ENCODE measurements at places on chromosomes 3 and 15.

DNA sequence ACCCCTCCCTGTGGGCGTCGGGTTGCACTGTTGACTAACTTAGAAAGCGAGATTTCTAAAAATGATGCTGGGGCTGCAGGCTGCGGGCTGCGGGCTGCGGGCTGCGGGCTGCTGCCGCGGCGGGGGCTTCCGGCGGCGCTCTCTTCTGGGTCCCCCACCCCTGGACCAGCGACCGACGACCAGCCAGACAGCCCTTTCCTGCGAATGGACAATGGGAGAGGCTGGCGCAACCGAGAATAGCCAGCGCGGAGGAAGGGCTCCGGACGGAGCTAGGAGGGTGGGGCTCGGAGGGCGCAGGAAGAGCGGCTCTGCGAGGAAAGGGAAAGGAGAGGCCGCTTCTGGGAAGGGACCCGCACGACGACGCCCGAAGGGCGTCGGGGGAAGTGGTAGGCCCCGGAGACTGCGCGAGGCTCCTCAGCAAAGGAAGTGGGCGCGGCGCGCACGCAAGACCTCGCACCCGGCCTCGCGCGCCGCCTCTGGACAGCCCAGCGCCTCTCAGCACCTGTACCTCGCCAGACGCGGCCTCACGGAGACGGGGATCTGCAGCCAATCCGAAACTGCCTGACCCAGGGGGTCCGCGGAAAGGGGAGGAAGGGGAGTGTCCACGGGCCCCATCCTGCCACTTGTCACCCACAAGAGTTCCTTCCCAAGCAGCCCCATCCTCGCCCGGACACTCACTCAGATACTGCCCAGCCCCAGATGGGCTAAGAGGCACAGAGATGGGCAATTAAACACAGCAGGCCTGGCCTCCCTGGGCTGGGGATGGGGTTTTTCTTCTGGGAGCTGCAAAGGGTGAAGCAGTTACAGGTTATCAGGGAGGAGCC lies 70.7 kb downstream of the SLC12A8 start:
- DNase-seq, result peak; percentile 57

- DNase-seq, result peak; percentile 44
These were observed 4.4 kb upstream of the ATOSA start for GRCh38 chr15:52683580-52683979.

DNA sequence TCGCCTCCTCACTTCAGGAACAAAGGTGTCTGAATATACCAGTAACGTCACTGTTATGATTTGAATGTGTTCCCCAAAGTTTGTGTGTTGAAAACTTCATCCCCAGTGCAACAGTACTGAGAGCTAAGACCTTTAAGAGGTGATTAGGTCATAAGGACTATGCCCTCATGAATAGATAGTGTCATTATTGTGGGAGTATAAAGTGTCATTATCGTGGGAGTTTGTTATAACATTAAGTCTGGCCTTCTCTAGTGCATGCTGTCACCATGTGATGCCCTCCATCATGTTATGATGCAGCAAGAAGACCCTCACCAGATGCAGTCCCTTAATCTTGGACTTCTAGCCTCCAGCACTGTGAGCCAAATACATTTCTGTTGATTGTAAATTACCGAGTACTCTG lies 53.7 kb upstream of the TLE3 start:
- DNase-seq, result no peak

DNA sequence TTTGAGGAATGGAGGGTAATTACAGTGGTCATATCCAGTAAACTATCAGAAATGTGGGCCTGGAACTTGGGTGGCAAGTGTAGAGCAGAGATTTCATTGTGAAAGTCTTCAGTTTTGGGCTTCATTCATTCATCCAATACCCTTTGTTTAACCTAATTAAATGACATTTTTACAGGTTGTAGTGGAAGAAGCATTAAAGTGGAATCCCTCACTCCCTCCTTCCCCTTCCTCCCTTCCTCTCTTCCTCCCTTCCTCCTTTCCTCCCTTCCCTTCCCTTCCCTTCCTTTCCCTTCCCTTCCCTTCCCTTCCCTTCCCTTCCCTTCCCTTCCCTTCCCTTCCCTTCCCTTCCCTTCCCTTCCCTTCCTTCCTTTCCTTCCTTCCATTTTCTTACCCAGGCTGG lies 219.3 kb downstream of the PDCD6IP start:
- no peak for DNase-seq

DNA sequence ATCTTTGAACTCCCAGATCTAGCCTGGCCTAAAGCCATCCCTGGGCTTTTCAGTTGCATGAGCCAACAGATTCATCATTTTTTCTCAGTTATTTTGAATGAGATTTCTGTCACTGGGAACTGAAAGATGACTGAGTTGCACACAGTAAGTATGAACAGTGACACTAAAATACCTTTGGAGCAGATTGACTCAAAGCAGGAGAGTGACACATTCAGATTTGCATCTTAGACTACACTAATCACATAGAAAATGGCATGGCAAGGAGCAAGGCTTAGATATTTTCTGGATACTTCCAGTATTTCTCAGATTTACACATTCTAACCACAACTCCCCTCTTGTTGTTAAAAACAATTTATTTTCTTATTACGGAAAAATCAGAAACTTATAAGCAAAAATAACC lies 32.8 kb downstream of the SEC62 start:
- DNase-seq, result peak; percentile 9

DNA sequence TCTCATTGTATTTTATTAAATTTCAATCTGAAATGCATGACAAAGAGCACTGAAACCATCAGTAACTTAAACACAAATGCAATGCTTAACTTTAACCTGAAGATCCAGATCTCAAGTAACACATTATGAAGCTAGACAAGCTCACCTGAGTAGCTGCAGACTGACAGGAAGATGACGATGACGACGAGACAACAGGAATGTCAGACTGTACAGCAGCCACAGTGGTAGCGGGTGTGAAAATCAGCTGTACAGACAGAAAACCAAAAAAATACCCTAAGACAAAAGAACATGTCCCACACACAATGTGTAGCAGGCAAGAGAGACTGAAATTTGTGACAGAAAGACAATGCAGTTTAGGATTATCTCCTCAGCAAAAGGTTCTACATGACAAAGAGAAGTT lies 36.3 kb downstream of the PHC3 start:
- no peak for DNase-seq

DNA sequence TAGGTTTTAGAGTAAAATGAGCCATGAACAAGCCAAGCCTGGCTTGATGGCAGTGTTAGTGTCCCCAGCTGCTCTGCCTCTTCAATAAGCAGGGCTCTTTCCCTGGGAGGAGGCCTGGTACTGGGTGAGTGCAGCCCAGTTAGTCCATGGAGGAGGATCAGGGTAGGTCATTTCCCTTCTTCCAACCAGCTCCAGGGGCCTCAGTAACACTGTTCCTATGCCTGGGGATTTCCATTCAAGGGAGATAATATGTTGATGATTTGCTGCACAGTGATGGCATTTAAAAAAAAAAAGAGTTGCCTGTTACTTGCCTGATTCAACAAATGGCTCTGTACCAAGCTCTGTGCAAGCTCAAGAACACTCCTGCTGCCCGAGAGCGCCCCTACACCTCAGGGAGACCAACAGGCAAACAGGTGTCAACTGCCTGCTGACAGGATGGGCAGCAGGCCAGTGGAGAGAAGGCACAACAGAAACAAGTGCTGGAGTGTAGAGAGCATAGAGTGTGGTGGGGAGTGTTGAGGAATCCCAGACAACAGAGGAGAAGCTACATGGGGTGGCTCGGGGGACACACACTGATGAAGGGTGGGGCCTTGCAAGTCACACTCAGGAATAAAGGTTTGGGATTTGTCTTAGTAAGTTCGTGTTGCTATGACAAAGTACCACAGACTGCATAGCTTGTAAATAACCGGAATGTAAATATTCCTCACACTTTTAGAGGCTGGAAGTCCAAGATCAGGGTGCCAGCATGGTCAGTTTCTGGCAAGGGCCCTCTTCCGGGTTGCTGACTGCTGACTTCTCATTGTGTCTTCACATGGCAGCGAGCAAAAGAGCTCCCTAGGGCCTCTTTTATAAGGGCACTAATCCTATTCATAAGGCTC lies 78.6 kb upstream of the PXYLP1 start:
- no peak for DNase-seq

DNA sequence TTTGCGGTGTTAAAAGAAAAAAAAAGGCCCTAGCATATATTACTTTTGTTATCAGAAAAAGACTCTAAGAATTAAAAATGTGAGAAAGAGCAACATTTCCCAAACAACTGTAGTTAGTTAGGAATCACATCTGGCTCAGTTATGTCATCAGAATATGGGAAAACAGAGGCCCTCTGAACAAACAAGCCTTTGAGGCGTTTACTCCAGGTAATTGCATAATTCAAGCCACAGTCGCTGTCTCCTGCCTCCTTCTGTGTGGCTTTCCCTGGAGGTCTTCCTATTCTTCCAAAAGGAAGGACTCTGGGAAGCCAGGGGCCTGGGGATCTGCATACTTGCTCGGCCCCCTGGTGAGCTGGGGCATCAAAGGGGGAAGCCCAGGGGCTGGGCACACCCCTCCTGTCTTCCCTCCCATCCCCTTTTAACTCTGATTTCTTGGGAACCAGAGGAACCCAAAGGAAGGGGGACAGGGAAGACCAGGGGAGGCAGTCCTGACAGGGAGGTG lies 3.7 kb upstream of the FAM107A start:
- DNase-seq, result no peak

All from GM19239 (cell line).